Activated T-helper 9 cell treated with anti-CD3 and anti-CD28 coated beads, Interleukin-2, amount 50 U/mL, for 16 hours (primary cell): ENCODE measurements at places on chromosomes 6 and 20.

DNA sequence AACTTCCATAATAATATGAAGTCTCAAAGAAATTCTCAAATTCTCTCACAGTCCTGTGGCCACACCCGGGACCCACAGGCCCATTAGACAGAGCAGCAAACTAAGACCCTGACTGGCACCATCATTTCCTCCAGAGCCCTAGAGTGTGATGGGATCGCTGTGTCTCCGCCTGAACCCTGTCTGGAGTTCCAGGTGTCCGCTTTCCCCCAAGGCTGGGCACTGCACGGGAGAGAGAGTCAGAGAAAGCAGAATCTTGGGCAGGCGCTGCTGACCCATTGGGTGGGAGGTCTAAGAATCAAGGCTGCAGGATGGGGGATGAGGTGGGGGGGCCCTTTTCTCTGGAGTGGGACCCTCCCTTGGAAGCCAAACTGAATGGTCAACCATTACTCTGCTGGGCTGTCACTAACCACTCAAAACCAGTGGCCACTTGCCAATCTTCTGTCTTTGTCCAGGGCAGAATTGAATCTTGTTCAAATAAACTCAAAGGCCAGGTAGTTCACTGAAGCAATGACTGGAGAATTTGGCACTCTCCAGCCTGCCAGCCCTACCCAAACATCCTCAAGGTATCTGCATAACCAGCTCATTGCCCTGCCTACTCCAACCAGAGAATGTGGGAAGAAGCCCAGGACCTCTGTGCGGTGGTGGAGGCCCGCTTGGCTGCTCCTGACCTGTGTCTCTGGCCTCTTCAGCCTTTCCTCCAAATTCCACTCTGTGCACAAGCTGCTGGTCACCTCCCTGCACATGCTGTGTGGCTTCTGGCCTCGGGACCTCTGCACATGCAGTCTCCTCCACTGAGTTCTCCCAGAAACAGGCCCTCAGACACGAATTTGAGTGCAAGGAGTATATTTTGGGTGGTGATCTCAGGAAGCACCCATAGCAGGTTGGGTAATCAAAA lies 141.1 kb downstream of the CEBPB start:
- DNase-seq = no peak

DNA sequence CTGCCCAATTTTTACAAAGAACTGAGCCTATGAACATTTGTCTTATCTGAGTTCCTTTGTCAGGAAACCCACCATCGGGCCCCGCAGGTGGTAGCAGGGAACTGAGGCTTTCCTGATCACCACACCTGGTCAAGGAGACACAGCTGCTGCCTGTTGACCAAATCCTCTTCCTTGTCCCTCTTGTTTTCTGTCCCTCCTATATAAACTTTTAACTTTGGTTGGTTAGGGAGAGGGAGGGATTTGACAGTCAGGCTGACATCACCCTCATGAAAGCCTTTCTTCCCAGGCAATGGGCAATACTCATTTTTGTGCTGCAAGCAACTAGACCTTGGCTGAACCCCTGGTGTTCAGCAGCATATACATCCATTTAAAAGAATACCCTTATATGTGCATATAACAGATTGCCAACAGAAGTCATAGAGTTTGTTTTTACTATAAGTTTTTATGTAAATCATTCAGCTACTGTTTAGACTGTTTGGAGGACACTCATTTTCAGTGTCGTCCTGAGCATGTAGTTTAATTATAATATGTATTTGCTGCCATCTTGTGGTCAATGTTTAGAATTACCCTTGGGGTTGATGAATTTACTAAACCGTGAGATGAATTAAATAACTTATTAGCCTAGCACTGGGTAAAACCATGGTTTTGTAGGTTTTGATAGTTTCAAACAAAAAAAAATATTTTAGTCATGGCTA lies 17.0 kb downstream of the CRISP1 start:
- DNase-seq = no peak

DNA sequence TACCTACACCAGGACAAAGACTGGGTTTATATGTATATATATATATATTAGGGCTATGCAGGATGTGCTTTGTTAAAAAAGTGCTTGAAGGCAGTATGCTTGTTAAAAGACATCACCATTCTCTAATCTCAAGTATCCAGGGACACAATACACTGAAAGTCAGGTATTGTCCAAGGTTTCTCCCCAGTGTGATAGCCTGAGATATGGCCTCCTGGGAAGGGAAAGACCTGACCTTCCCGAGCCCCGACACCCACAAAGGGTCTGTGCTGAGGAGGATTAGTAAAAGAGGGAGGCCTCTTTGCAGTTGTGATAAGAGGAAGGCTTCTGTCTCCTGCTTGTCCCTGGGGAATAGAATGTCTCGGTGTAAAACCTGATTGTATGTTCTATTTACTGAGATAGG lies 156.9 kb downstream of the GPX5 start:
- DNase-seq = no peak

- DNase-seq = peak; percentile 13
Observed at GRCh38 chr6:33620158-33620855, 815 bp upstream of the ITPR3 start.

DNA sequence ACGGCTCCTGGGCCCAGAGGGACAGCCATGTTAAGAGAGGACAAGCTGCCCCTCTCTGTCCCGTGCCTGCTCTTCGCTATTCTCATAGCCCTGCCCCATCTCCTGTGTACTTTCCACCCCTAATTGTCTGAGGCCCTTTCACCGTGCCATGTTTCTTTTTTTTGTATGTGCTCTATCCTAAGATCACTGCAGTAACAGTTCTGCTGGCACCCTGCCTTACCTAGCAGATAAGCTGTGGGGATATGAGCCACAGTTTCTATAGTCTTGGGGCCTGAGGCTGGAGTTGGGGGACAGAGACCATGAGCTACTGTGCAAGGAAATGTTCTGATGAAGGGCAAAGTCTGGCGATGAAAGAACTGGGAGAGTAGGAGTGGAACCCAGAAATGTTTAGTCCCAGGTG lies 269.5 kb upstream of the CITED2 start:
- no peak for DNase-seq

DNA sequence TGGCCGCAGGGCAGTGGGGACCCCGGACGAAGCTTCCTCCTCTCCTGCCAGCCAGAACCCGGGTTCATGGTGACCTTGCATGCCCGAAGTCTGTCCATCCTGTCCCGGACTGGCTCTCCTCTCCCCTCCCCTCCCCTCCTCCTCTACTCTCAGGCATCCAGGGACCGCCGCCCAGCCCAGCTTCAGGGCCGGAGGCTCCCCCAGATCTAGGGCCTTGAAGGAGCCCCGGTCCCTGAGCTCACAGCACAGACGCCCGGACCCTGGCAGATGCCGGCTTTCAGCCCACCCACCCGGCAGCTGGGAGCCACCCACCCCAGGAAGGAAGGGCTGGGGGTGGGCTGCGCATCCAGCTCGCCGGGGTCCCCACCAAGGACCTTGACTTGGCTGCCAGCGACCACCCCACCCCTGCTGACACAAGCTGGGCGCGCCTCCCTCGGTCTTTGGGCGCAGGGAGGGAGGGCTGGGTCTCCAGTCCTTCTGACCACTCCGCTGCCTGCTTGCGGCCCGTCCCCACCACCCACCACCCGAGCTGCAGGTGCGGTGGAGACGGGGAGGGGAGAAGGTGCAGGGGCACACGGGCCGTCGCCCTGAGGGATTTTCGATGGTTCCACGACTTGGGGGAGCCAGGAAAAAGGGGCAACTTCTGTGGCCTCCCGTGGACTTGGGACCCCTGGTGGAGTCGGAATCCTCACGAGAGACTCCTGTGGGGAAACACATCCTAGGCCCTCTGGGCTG lies 5.8 kb upstream of the ABHD16B start:
- DNase-seq = no peak

GRCh38 chr20:51801122-51801822 lies 1.0 kb downstream of the SALL4 start:
- no peak for DNase-seq

DNA sequence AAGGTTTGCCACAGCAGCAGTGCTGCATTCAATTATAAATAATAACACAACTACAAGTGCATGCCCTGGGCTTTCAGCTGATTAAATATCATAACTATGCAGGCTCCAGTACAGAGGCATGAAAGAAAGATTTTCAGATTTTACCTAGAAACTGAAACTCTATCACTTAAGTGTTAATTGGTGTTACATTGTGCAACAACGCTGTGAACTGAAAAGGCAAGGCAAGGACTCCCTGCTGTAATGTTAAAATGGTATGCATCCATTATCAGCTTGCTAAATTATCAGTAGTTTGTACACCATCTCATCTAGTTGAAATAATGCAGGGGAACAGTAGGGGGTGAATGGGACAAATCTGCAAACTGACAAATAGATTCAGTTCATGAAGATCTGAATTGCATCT lies 976.7 kb upstream of the MANEA start:
- no peak for DNase-seq

DNA sequence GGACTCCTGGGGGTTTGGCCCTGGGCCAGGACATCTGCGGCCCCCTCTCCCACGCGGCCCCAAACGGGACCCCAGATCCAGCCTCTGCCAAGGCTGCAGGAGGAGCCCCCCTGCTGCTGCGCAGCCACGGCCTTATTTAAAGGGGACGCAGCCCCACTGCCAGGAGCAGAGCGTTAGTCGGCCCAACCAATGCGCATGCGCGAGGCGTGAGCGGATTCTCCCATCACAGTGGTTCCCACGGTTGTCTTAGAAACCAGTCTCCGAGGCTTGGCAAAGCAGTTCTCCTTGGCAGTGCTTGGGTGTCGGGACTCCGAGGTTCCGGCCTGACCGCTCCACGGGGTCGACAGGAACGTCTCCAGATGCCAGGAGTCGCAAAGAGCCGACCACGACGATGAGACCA lies 288.3 kb upstream of the ZNF337 start:
- DNase-seq = peak; percentile 17

- DNase-seq = no peak
Observed at GRCh38 chr6:33201147-33201545, 479 bp downstream of the SLC39A7 start.

DNA sequence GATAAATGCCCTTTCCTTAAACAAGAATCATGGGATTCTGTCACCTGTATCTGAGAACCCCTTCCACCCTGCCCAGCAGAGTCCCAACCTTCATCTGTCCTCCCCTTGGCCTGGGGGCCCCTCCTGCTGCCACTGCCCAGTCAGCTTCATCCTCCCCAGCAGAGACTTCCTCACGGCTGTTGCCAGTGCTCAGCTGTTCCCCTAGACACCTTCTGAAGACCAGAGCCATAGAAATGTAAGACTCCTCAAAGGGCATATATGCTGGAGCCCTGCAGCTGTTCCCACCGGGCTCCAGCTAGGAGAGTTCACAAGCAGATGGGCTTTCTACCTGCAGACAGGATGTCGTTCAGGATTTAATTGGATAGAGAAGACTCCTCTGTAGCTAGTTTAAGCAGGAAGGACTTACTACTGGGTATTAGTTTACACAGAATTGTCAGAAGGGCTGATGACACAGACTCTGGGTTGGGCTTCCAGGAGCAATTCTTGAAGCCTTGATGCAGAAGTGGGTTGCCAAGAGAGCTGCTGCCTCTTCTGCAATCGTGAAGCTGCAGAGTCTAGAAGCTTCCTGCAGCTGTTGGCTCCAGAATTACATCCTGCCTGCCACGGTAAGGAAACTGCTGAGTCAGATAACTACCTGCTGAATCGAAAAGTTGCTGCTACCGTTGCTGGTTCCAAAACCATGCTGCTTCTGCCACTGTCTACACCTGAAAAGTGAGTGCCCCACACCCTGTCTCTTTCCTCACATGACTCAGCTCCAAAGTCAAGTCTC lies 57.1 kb upstream of the MLN start:
- DNase-seq = no peak

DNA sequence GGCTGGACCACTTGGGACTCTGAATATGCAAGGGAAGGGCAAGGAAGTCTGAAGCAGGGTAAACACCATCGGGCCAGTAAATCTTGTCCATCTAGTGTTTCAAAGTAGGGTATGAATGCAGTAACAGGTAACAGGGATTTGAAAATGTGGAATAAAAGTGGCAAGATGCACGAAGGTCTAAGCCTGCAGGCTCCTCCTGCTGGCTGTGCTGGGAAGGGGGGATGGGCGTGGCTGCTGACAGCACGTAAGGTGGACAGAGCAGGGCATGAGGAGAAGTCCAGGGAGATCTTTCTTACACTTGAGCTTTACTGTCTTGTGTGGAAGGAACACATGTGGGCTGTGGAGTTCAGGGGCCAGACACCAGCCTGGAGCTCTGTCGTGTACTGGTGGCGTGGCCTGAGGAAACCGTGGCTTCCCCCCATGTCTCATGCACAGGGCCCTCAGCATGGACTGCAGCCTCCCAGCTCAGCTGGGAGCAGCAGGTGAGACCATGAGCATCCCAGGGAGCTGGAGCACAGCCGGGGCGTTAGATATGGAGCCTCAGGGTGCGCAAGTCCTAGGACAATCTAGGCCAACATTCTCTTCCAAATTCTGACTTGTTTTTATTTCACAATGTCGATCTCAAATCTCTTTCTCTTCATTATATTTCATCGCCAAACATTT lies 84.5 kb downstream of the SLC22A23 start:
- no peak for DNase-seq

DNA sequence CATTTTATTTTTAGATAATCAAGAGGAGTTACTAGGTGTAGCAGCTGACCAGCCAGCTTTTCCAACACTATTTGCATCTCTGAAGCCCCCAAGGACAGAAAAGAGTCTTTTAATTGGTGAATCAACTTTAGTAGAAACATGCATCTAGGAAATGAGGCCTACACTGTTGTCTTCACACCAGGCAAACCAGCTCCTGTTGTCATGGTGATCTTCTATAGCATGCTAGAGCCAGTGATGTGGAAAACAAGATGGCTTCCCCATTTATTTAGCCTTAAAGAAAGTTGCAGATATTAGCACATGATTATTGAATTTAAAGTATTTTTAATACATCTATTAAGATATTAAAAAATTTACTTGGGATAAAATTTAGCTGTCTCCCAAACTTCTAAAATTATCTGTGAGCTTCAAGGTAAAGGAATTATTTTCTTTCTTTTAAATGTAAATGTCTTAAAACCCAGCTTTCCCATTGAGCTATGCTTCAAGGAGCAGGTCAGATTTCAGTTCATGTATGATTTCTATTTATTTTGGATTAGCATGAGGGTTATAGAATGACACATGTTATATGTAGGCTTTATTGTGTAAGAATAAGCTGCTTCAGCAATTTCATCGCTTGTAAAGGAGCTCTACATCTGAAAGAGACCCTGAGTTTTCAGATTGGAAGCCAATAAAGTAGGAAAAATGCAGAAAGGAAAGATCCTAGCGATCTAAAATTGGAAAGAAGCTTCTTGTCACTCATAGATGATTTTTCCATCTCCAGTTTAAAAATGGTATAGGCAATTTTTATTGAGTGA lies 564.9 kb upstream of the CITED2 start:
- DNase-seq = no peak

- no peak for DNase-seq
Observed at GRCh38 chr6:132919045-132919860, 104.9 kb downstream of the RPS12 start.

DNA sequence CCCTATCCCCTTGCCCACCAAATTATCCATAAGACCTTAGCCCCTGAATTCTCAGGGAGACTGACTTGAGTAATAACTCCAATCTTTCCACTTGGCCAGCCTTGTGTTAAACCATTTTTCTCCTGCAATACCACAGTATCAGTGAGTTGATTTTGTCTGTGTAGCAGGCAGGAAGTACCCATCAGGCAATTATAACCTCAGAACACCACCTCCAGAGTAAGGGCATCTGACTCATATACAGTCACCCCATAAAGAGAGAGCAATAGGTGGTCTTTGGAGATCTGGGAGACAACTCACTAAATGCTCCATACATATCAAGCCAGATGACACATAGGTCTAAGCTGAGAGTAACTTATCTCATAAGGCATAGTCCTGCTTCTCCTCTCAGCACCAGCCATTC lies 83.7 kb downstream of the FILIP1 start:
- no peak for DNase-seq
